ENCODE measurements at places on chromosomes 1 and 21. TPM values are rescaled to one million over a fixed set of nuclear protein-coding genes. Genes with fewer than 3 reads are reported as not detected.

RERE gene
- 93.9 TPM for polyA plus RNA-seq

GPR25 gene
- not detected for polyA plus RNA-seq

RGS16 gene
- 8.7 TPM for polyA plus RNA-seq

LCA5L gene
- polyA plus RNA-seq: 1.8 TPM

OLIG2 gene
- polyA plus RNA-seq: not detected

DNA sequence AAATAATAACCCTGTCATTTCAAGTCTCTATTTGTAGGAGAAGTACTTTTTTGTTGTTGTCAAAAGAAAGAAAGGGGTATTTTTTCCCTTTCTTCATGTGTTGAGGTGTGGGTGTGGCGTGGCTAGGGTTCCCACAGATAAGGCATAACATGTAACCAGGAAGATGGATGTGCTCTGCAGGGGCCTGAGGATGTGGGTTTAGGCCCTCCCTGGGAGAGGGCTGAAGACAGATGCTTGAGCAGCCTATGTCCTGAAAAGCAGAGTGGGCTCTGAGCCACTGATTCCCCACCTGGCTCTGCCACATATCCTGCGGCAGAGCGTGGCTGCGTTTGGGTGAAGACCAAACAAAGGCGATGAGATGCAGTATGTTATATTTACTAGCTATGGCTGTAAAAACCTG is 13.9 kb upstream of the ADAR start:
- DNase-seq: no peak

GRCh38 chr1:159008744-159009188 is 941 bp upstream of the IFI16 start:
- no peak for DNase-seq

- no peak for DNase-seq
These were observed 15.7 kb upstream of the IGSF21 start for GRCh38 chr1:18091660-18092446.

DNA sequence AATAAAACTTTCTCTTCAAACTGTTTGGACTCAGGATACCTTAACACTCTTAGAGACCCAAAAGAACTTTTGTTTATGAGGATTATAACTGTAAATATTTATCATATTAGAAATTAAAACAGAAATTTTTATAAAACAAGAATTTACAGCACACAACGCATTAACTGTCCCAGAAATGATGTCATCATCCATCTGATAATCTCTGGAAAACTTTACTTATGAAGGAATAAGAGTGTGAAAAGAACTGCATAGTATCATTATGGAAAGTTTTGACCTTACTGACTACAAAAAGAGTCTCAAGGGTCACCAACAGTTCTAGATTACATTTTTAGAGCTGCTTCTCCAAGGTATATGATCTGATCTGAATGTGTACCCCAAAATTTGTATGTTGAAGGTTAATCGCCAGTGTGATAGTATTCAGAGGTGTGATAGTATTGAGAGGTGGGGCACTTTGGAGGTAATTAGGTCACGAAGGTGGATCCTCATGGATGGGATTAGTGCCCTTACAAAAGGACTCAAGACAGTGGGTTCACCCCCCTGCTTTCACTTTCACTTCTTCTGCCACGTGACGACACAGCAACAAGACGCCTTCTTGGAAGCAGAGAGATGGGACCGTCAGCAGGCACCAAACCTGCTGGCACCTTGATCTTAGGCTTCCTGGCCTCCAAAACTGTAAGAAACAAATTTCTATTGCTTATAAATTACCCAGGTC is 95.7 kb upstream of the NR5A2 start:
- no peak for DNase-seq

GRCh38 chr1:93638307-93638847 is 43.3 kb downstream of the BCAR3 start:
- no peak for DNase-seq

- DNase-seq: no peak
These were observed 26.3 kb upstream of the ATF3 start for GRCh38 chr1:212582291-212582690.

DNA sequence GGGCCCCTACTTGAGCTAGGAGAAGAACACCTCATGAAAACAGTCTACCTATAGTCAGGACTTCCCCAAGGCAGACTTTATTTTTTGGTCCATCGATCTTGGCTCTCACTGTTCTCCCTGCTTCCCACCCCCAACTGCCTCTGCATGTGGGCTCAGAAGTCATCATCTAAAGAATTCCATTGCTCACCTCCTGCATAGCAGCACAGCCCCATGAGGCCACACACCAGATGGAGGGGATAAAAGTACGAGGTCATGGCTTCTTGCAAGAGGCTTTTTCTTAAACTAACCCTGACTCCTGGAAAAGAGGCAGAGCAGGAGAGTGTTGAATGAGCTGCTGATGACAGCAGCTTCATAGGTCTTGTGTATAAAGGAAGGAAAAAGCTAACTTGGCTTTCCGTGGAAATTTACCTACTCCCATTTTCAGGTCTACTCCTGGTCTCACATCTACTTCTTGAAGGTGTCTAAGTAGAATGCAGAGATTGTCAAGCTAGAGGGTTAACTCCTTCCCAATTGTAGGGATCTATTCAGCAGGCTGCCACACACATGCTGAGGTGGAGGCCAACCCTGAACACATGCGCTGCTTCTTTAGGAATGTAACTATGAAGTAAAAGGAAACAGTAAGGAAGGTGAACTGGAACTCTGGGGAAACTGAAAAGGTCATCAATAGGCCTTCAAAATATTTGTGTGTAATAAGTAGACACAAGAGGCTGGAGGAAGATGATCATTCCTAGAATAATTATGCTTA is 18.7 kb downstream of the WNT2B start:
- no peak for DNase-seq

GRCh38 chr21:17386498-17386897 is 126.3 kb upstream of the CXADR start:
- no peak for DNase-seq

DNA sequence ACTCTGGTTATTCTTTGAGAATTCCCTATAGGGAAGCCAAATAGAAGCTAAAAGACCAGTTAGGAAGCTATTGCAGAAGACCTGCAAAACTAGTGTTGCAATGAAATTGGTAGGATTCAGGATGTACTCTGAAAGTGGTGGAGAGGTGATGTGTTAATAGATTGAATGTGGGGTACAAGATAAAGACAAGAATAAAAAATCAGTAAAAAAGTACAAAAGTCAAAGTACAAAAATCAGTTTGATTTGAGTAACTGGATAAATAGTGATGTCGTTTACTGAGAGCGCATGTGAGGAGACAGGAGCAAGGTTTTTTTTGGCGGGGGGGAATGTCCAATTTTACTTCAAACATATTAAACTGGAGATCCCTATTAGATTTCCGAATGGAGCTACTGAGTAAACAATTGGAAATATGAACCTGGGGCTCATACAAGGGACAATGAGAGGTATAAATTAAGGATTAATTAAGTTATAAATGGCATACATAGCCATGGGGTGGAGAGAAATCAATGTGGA is 2.5 kb upstream of the DCAF8 start:
- DNase-seq: no peak

DNA sequence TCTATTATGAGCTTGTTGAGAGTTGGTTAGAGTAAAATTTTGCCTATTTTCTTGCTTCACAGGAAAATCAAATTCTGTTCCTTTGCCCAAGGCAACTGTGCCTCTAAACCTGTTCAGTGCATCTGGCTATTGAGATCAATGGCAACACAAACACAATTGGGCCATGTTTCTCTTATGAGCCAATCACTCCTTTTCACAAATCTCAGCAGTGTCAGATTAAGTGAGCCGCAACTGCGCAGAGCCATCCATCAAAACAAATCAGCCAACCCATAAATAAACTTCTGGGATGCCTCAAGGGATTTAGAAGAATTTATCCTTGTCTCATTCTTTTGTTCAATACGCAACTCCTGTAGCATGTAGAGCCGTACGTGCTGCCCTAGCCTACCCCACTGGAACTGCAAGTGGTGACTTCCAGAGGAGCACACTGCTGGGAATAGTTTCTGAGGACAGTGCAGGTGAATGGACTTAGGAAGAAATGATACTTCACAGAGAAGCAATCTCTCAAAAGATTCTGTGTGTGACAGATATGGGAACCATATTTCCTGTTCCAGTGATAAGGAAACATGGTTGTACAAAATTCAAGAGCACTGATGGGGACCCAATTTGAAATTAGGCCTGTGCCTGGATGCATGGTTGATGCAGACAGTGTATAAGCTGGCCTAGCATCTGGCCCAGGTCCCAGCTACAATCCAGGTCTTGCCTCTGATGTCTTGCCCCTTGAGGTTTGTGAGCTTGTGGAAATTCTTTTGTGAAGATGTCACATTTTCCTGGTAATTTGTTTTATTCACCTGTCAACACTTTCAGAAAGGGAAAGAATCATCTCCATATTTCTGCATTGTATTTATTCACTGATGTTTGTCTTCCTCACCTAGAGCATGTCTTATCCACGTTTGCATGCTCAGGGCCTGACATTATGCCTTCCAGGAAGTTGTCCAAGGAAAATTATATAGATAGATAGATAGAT is 166.2 kb downstream of the URB2 start:
- DNase-seq: no peak

- no peak for DNase-seq
These were observed 163.3 kb downstream of the NRIP1 start for GRCh38 chr21:14901482-14901958.

Measured in hindlimb muscle (tissue), 1 donor.